ENCODE measurements at places on chromosomes 2 and 18. TPM values are rescaled to one million over a fixed set of nuclear protein-coding genes. Genes with fewer than 3 reads are reported as not detected.

DOK6 gene
- not detected for total RNA-seq

TFPI gene
- 0.41 TPM for total RNA-seq

HDHD2 gene
- total RNA-seq = 21.0 TPM

GCFC2 gene
- 23.3 TPM for total RNA-seq

ATAD2B gene
- total RNA-seq = 22.8 TPM
